NCI-H187 (cell line): ENCODE measurements at places on chromosomes 12 and 14.

DNA sequence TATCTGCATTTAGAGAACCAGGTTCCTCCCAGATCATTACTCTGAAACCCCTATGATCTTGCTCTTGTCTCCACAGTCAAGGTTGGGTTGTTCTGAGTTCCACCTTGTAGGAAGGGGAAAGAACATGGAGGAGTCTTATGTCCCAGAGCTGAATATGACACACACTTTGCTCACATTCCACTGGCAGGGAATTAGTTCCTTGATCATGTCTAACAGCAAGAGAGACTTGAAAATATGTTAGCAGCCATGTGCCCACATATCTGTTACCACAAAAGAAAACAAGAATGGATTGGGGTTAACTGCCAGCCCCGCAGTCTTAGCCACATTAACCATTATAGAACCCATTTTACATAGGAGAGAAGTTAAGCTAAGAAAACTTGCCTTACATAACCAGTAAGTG is 71.1 kb upstream of the MDM1 start:
- no peak for DNase-seq

- DNase-seq = no peak
Observed at GRCh38 chr12:91952916-91953315, 192.7 kb downstream of the BTG1 start.

- no peak for DNase-seq
Observed at GRCh38 chr12:68170726-68171125, 11.2 kb upstream of the IFNG start.

GRCh38 chr14:68451696-68452373 is 341.0 kb downstream of the ZFP36L1 start:
- no peak for DNase-seq

DNA sequence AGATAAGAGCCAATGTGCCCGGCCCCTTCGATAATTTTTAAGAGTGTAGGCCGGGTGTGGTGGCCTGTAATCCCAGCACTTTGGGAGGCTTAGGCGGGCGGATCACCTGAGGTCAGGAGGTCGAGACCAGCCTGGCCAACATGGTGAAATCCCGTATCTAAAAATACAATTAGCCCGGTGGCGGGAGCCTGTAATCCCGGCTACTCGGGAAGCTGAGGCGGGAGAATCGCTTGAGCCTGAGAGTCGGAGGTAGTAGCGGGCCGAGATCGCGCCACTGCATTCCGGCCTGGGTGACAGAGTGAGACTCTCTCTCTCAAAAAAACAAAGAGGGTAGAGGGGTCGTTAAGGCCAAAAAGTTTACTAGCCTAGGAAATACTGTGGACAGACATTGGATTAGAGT is 2.6 kb downstream of the KRAS start:
- DNase-seq = no peak

GRCh38 chr14:36271939-36272907 is 48.2 kb downstream of the MBIP start:
- DNase-seq = no peak

DNA sequence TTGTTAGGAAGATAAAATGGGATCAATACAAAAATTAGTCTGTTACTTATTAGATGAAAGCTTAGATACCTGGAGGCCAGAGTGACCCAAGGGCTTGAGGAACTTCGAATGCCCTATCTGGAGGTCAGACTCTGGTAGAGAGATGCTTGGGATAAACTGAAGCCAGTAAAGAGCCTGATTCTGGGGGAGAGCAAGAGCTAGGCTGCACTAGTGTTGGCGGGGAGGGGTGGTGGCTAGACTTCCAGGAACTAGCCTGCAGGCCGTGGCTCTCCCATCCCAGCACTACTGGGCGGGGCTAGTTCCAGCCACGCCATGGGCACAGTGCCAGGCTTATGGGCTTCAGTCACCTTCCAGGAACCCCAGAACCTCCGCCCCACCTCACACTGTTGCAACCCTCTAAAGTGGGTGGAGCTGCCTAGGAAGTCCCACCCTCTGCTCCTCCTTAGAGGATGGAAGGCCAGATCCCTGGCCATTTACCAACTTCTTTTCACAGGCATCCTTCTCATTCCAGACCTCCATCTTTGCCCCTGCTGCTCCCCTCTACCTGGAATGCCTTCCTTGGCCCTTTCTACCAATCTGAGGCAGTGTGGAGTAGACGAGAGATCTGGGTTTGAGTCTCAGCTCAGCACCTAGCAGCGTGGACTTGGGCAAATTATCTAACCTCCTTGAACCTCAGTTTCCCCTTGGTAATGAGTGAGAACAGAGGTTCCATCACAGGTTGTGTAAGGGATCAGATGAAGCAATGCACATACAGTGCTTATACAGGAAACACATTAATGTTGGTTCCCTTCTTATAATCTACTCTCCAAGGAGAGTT is 6.3 kb upstream of the NFE2 start:
- DNase-seq = peak; percentile 73

GRCh38 chr12:89789862-89790261 is 81.2 kb upstream of the ATP2B1 start:
- DNase-seq = no peak

GRCh38 chr12:26748741-26749431 is 84.1 kb downstream of the ITPR2 start:
- DNase-seq = no peak

DNA sequence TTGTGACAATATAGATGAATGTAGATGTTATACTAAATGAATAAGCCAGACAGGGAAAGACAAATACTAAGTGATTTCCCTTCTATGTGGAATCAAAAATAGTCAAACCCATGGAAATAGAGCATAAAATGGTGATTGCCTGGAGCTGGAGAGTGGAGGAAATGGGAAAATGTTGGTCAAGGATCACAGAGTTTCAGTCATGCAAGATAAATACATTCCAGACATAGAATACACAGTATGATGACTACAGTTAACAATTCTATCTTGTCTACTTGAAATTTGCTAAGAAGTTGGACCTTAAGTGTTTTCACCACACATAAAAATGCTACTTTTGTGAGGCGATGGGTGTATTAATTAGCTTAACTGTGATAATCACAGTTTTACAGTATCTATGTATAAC is 1182.7 kb downstream of the AACS start:
- no peak for DNase-seq

DNA sequence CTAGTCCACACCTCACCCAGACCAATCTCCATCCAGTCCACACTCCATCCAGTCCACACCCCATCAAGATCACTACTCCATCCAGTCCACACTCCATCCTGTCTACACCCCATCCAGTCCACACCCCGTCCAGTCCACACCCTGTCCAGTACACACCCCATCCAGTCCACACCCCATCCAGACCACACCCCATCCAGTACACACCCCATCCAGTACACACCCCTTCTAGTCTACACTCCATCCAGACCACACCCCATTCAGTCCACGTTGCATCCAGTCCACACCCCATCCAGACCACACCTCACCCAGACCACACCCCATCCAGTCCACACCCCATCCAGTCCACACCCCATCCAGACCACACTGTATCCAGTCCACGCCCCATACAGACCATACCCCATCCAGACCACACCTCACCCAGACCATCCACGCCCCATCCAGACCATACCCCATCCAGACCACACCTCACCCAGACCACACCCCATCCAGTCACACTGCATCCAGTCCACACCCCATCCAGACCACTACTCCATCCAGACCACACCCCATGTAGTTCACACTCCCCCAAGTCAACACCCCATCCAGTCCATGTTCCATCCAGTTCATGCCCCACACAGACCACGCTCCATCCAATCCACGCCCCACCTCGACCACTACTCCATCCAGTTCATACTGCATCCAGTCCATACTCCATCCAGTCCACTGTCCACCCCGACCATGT is 116.6 kb upstream of the RTL1 start:
- DNase-seq = no peak

- DNase-seq = no peak
Observed at GRCh38 chr14:31947076-31947475, 130.0 kb upstream of the ARHGAP5 start.

GRCh38 chr12:57941165-57941894 is at the start of gene ATP23:
TSS of gene ATP23 (plus strand) at chr12:57941567. CDS start at chr12:57941702, 135 bp downstream.
- peak; percentile 95 for DNase-seq

GRCh38 chr12:20006871-20007730 is 361.2 kb upstream of the PDE3A start:
- no peak for DNase-seq

DNA sequence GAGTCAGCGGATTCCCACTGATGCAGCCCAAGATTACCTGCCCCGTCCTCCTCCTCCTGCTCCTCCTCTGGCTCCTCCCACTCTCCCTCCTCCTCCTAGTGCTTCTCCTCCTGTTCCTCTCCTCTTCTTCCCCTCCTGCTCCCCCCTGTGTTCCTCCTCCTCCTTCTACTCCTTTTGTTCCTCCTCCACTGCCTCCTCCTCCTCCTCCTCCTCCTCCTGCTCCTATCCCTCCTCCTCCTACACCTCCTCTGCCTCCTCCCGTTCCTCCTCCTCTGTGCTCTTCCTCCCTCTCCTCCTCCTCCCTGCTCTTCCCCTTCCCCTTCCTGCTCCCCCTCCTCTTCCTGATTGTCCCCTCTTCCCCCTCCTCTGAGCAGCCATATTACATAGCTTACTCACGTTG is 141.3 kb downstream of the CACNA1C start:
- no peak for DNase-seq
